ENCODE measurements at places on chromosomes 2 and 18.

GRCh38 chr2:197675711-197676188 is 363 bp upstream of the RFTN2 start:
- DNase-seq: no peak

GRCh38 chr2:12665334-12665733 is 51.4 kb upstream of the TRIB2 start:
- DNase-seq: no peak

- DNase-seq: no peak
These were observed 87.7 kb upstream of the CXCR4 start for GRCh38 chr2:136205615-136206014.

GRCh38 chr18:741931-742512 is 29.6 kb upstream of the ENOSF1 start:
- DNase-seq: no peak

GRCh38 chr2:54459037-54459441 is 2.9 kb downstream of the SPTBN1 start:
- DNase-seq: no peak

- no peak for DNase-seq
These were observed 399.0 kb upstream of the HNRNPA3 start for GRCh38 chr2:176813621-176814049.
